ENCODE measurements at places on chromosomes 1 and 21.

- DNase-seq: no peak
Measured at GRCh38 chr1:100834777-100835660, 59.6 kb downstream of the EXTL2 start.

- DNase-seq: no peak
Measured at GRCh38 chr1:97489834-97490233, 431.0 kb downstream of the DPYD start.

DNA sequence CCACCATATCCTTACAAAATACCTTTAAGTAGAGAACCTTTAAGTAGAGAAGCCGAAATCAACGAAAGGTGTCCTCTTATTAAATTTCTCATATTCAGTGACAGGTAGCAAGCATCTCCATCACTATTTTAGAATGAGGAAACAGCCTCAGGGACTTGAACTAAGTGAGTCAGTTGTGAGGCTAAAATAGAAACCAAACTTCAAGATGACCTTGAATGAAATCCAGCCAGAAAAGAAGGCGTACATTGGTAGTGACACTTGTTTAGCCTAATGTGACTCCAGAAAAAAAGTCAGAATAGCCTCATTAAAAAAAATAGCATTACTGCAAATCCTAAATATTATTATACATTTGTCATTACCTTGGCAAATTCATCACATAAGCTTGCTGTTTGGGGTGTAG is 20.1 kb downstream of the RGS8 start:
- DNase-seq: no peak

DNA sequence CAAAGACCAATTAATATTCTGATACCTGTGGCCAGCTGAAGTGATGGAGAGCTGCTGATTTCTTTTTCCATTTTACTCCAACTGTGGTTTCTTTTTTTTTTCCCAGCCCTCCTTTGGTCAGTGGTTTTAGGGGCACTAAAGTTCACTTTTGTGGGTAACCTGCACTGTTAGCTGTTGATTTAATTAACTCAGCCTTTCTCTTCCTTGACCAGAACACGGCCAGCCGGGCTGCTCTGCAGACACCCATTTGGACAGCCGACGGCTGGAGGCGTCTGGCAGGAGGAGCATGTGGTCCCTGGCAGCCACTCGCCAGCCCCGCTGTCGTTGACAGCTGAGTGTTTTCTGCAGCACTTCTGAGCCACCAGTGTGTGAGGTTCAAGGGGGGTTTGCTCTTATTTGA is 136.2 kb upstream of the RUNX3 start:
- no peak for DNase-seq

- no peak for DNase-seq
Measured at GRCh38 chr1:85584264-85584781, 3.8 kb downstream of the CCN1 start.

GRCh38 chr1:217953330-217953729 is 322.2 kb downstream of the SPATA17 start:
- no peak for DNase-seq

- no peak for DNase-seq
Measured at GRCh38 chr21:16457498-16457897, 727.7 kb downstream of the USP25 start.

GRCh38 chr21:30710499-30710898 is 8.1 kb downstream of the KRTAP21-3 start:
- DNase-seq: no peak

GRCh38 chr1:2279210-2279639 is 51.1 kb downstream of the SKI start:
- no peak for DNase-seq

- no peak for DNase-seq
Measured at GRCh38 chr1:34843392-34844251, 15.9 kb downstream of the SMIM12 start.

DNA sequence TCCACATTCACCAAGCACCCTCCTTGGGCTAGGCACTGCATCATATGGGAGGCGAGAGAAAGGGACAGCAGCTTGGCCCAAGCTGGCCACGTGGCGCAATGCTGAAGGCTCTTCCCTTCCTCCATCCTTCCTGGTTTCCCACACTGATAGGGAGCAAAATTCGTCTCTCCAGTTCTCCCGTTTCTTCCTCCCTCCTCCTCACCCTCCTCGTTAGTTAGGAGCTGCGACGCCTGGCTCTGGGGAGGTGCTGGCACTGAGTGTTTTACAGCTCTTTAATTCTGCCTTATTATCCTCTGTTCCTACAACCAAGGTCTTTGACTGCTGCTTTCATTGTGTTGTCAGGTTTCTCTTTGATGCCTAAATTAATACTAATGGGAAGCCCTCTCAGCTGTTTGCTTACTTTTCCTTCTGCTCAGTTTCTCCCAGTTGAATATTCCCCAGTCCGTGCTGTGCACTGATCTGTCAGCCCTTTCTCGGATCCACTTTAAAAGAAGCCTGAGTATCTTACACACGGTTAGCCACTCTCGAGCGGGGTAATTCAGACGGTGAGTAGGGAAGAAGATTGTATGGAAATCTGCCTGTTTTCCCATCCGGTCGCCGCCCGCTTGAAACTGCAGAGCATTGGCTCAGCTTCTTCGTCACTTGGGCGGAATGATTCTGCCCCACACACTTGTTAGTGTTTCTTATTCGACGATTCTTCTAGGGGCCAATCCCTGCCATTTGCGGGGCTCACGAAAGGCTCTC is 56.2 kb upstream of the SMYD2 start:
- no peak for DNase-seq

DNA sequence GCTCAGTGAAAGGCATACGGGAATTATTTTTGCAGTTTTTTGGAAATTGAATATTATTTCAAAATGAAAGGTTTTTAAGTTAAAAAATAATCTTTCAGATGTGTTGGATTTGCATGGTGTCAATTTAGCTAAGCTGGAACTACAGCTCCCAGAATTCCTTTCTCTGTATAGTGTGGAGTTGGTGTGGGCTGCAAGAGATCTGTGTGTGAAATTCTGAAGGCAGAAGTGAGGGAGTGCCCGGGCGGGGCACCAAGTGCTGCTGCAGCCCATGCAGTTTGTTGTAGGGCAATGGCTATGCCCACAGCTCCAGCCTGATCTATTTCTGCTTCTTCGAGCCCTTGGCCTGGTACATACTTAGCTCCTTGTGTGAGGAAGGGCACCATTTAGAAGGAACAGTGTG is 60.5 kb upstream of the CSF1 start:
- DNase-seq: no peak

- DNase-seq: no peak
Measured at GRCh38 chr1:85319491-85319890, 43.1 kb upstream of the BCL10 start.

DNA sequence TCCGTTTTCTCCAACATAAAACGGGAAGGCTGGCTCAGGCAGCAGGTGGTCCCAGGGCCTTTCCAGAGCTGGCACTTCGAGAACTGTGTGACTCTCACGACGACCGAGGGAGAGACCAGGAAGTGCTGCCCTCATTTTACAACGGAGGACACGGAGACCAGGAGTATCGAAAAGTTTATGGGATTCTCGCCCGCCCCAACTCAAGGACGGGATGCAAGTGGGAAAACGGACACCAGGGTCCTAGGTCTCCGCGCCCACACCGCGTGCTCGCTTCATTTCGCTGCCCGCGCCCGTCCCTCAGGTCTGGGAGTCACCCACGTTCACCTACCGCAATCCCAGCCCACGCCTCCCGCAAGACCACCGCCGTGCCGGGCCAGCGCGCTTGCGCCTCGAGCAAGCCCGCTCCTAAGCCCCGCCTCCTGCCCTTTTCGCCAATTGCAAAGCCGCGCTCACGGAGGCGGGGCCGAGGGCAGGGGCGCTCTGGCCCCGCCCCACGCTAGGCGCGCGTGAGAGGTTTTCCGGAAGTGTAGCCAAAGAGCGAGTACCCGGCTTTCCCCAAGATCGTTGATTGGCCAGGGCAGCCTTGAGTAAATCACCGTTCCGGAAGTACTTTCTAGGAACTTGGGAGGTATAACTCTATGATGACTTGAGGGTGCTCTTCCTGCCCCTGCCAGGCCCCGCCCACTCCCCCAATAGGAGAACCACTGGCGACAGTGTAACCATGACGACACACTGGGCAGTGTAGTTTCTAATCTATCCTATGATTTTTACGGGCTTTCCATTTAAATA is at the start of gene PARS2:
PARS2 (minus strand) TSS at position 391 of the 789 bp plus-strand sequence. CDS start 5,362 bp downstream, outside the sequence.
- DNase-seq: peak; percentile 96

DNA sequence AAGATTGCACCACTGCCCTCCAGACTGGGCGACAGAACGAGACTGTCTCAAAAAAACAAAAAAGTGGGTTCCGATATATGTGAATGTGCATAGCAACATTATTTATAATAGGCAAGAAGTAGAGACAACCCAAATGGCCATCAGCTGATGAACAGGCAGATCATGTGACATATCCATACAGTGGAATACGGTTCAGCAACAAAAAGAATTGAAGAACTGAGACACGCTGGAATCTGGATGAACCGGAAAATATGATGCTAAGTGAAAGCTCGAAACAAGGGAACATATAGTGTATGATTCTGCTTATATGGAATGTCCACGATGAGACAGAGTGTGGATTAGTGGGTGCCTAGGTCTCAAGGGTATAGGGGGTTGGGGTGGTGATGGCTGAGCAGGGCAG is 28.5 kb upstream of the MORC3 start:
- no peak for DNase-seq

DNA sequence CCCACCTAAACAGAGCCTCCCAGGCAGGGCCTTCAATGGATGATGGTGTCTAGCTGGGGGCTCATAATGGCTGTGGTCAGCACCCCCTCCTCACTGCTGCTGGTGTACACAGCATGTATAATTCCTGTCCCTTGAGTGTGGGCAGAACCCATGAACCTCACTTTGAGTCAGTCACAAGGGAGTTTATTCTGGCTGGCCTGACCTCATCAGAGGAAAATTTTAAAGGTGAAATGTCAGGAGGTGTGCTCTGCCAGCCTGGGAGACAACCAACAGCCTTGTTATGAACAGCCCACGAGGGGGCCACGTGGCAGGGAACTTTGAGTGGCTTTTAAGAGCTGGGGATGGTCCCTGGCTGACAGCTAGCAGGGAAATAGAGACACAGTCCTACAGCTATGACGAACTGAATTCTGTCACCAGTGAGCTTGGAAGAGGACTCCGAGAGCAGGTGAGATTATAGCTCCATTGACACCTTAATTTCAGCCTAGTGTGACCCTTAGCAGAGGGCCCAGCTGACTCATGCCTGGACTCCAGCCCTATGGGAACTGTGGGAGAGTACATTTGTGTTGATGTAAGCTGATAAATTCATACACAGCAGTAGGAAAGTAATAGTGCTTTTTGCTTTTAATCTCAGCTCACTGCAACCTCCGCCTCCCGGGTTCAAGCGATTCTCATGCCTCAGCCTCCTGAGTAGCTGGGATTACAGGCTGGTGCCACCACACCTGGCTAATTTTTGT is 73.5 kb upstream of the RUNX3 start:
- no peak for DNase-seq

DNA sequence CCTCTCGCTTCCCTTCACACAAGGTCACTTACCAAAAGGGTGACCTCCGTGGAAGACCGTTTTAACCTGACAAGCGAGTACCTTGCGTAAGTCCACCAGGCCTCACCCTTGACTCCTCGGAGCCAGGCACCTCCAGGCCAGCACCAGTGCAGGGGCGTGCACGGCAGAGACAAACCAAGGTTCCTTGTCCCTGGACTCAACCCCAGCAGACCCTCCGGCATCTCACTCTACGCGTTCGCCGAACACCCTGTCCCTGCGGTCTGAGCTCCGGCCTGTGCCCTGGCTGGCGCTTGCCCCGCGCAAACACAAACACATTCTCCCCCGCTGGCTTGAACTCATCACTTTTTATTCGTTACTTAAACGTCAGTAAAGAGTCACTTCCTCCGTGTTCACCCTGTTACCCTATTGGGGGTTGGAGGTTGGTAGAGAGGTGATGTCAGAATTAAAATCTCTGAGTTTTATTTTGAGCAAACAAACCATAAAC is 4.5 kb downstream of the TBX15 start:
- DNase-seq: no peak

DNA sequence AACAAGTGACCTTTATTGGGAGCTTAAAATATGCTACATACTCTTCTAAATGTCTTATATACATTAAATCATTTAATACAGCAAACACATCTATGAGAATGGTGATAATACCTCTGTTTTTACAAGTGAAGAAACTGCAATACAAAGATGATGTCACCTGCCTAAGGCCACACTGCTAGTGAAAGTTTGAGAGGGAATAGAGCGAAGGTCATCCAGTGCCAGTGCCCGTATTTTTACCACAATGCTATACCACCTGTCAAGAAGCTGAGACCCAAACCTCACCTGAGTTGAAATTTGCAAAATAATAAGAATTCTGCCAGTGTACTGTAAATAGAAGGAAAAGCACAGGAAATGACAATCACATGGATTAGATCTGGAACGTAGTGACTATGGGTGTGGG is 200.4 kb upstream of the TMPRSS15 start:
- no peak for DNase-seq

GRCh38 chr1:22457836-22458235 is 6.2 kb downstream of the ZBTB40 start:
- no peak for DNase-seq

DNA sequence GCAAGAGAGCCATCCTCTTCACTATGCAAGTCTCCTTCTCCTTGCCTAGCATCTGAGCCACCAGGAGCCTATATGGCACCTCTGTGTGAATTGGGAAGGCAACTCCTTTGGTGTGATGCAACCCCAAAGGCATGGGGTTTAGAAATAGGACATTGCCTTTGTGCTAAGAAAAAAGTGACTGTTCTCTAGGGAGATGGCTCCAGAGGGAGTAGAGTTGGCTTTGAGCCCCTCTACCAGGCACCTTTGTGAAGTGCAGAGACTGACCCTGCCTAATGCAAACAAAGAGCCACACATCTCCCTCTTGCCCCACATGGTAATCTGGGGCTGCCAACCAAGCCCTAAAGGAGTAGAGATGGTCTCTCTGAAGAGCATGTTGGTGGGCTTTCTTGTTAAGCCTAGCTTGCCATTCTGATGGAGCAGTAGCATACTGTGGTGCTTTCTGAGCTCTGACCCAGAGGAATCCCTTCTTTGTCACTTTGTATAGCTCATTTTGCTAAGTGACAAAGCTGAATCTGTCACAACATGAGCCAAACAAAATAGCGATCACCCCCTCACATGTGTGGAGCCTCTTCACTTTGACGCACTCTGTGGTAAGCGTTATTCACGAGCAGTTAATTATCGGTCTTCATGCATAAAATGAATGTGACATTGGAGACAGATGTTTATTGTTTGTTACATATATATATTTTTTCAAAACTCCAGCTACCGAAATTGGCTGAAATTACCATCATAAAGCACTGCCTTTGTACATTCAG is 74.4 kb downstream of the RWDD3 start:
- DNase-seq: no peak

GRCh38 chr1:238642231-238642630 is 744.1 kb upstream of the CHRM3 start:
- no peak for DNase-seq

DNA sequence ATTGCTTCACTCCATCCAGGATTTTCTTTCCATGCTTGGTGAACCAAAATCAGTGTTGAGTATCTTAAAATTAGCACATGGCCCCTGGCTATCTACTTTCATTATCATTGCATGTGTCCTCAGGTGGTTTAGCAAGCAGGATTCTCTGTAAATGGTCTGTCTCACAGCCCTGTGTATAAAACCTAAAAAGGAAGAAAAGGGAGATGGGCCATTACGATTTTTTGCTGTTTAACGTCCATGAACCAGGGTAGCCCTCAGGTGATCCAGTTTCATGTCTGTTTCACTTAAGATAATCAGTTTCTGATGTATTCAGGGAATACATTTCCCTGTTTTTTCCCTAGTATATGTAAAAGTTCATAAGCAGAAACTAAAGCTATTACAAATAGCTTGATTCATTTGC is 238.2 kb downstream of the NFIA start:
- DNase-seq: no peak

Measured in stimulated activated naive CD4-positive, alpha-beta T cell (primary cell).